Erythroblast (primary cell): ENCODE measurements at places on chromosomes 11 and 22.

GRCh38 chr11:16982256-16982671 is 31.9 kb downstream of the PLEKHA7 start:
- DNase-seq = no peak

GRCh38 chr22:40690370-40690769 is 11.1 kb downstream of the MCHR1 start:
- no peak for DNase-seq

DNA sequence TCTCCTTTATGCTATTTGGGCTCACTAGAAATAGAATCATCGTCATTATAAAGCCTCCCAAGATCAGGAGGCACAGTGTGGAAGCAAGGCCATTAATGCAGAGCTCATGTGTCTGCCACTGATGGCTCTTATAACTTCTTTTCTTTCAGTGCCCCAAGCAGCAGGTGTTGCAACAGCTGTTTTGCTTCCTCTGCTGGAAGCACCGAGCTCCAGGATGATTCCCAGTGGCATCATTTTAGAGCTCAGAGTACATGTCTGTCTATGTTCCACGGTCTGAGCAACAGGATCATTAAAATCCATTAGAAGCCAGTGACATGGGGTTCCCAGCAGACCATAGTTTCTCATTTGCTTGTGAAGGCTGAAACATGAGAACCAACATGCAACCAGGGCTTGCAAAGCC is 803.0 kb upstream of the FAT3 start:
- DNase-seq = no peak

GRCh38 chr11:29612423-29612822 is 404.4 kb downstream of the KCNA4 start:
- no peak for DNase-seq

- no peak for DNase-seq
These were observed 10.4 kb downstream of the NUP98 start for GRCh38 chr11:3786781-3787428.

GRCh38 chr11:114892381-114893197 is 214.3 kb downstream of the NXPE2 start:
- DNase-seq = no peak

- no peak for DNase-seq
These were observed 45.2 kb downstream of the LRP5 start for GRCh38 chr11:68357568-68357967.
